ENCODE measurements at places on chromosomes 12 and 14.

GRCh38 chr12:12456637-12457036 lies 99.8 kb downstream of the BORCS5 start:
- DNase-seq: no peak

GRCh38 chr12:3230758-3231375 lies 153.7 kb downstream of the TSPAN9 start:
- DNase-seq: no peak

- DNase-seq: peak; percentile 86
Observed at GRCh38 chr14:100662879-100663760, 63.6 kb upstream of the DLK1 start.

DNA sequence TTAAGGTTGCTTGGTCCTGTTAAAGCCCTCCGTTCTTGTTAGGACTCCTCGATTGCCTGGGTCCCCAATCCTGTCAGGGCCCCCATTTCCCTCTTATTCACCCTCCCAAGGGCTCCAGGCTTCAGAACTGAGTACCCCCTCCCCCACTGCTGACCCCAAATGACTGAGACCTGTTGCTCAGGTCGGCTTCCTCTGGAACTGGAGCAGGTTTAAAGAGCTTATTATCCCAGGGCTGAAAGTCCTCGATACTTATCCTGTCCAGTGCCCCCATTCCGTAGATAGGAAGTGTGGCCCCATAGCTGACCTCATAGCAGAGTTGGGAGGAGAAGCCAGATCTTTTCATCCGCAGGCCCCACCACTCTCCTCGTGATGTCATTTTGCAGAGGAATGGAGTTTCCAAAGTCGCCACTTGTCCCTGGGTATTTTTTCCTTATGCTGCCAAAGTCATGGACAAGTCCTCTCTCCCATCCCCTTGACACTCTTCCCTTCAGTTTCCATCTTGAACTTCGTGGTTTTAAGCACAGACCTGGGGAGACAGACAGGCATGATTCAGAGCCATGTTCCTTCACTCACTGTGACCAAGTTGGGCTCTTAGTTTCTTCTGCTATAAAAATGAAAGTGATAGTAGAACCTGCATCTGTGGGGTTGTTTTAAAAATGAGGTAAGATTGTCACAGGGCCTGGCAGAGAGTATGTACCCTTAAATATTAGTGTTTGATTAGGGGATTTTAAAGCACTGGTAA lies 1.2 kb downstream of the USP30 start:
- no peak for DNase-seq

DNA sequence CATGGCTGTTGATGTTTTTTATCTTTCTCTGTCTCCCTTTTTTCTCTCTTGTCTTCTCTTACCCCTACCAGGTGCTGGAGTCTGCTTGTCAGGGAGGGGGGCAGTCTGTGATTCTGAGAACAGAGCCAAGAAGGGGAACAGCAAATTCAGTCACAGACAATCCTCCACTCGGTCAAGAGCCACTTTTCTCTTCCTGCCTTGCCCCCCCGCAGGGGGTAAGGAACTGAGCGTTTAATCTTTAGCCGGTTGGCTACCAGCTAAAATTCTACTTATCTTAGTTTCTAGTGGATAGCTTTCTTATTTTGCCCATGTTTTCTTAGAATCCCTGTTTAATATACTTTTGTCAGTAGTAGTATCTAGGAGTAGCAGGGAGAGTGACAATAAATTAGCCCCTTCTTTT lies 1.9 kb downstream of the RIMKLB start:
- no peak for DNase-seq

DNA sequence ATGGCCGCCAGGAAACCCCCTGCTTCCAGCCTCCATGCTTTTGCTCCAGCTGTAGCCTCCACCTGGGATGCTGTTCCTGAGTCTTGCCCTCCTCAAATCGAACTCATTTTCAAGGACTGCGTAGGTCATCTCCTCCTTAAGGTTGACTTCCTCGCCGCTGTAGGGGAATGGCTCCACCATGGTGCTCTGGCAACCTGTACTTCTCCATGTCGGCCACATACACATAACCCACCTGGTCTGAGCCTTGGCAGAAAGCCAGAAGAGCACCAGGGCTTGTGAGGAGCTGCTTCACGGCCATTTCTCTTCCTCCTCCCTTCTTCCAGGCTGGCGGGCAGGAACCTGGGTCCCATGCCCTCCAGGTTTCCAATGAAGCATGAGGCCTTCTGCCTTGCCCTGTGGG lies 36.7 kb upstream of the BEGAIN start:
- no peak for DNase-seq

- no peak for DNase-seq
Observed at GRCh38 chr12:30996255-30996654, 69.7 kb downstream of the TSPAN11 start.

DNA sequence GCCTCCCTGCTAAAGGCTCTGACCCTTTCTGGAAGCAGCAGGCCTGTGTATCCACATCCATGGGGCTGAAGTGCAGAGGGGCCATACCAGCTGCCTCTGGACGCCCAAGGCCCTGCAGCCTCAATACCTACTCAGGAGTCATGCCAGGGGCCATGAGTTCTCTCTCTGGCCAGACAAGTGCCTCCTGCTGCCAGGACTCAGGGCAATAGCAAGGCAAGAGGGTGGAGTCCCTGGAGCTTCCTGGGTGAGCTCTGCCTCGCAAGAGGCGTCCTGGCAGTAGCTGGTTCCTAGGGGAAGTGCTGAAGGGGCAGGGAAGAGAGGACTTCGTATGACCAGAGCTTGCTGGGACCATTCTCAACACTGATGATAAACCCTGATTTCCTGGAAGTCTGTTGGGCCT lies 10.9 kb upstream of the ENDOU start:
- no peak for DNase-seq

Data from Right ventricle myocardium inferior (tissue), 1 donor.